GM12892 (cell line): ENCODE measurements at places on chromosomes 1 and 21.

- no peak for DNase-seq
Measured at GRCh38 chr1:10834770-10835412, 38.4 kb upstream of the CASZ1 start.

DNA sequence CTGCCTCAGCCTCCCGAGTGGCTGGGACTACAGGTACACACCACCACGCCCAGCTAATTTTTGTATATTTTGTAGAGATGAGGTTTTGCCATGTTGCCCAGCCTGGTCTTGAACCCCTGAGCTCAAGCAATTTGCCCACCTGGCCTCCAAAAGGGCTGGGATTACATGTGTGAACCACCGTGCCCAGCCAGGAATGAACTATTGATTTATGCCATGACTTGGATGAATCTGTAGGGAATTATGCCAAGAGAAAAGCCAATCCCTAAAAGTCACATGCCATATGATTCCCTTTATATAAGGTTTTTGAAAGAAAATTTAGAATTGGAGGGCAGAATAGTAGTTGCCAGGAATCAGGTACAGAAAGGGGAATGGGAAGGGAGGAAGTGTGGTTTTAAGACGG lies 19.1 kb upstream of the SLC45A3 start:
- no peak for DNase-seq

DNA sequence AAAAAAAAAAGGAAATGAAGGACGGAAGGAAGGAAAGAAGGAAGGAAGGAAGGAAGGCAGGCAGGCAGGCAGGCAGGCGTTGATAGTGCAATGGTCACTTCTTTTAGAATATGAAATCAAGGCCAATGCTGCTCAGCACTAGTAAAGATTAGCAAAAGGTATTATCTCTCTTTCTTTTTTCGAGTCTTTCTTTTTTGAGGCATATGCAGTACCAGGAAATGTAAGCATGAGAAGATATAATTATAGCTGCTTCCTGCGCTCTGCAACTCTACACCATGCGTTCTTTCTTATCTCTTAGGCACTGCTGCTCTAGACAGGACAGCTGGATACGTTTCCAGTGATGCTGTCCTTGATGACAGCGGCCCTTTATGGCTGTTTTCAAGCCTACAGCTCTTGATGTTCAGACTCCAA lies 1512.5 kb upstream of the B3GALT2 start:
- DNase-seq: no peak

DNA sequence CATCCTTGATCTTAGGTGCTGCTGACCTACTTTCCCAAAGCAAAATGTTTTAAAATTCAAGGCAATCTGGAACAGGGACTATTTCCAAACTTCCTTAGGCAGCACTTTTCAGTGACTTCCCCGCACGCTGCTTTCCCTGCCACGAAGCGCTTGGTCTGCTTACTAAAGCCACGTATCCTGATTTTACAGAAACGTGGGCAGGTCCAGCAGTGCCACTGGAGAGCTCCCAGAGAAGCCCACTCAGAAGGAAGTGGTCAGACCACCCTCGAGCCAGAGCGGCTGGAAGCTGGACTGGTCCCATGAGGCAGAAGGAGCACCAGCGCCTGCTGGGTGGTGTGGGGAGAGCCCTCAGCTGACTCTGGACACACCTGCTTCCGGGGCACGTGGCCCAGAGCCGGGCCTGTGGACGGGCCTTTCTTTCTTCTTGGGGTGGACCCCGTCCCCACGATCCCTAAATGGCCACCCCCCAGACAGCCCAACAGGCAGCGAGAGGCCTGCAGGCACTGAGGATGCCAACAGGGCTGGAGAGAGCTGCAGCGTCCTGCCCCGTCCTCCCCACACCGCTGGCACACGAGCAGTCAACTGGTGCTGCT lies 23.2 kb downstream of the PTTG1IP start:
- no peak for DNase-seq

- DNase-seq: no peak
Measured at GRCh38 chr21:33396436-33396835, 6.8 kb upstream of the IFNGR2 start.

DNA sequence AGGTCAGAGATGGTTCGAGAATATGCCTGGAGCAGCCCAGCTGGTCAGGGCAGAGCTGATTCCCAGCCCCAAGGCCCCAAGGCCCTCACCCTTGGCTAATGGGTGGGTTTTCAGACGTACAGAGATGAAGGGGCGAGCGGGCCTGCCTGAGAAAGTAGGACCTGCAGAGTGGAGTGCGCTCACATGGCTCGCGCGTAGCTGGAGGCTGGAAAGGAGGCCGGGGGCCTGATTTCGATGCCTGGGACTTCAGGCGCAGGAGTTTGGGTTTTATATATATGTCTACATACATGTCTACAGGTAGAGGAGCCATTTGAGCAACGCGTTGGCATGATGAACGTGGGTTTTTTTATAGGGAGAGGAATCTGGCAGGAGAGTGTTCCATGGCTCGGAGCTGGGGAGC lies 8.9 kb downstream of the COQ8A start:
- no peak for DNase-seq

GRCh38 chr1:37169743-37170275 lies 135.5 kb upstream of the GRIK3 start:
- no peak for DNase-seq

- no peak for DNase-seq
Measured at GRCh38 chr21:15592271-15592860, 137.4 kb upstream of the USP25 start.

GRCh38 chr21:28066076-28066475 lies 926.6 kb downstream of the LTN1 start:
- no peak for DNase-seq

- no peak for DNase-seq
Measured at GRCh38 chr21:32726839-32727686, 750 bp downstream of the SYNJ1 start.

- peak; percentile 40 for DNase-seq
Measured at GRCh38 chr1:150268340-150268704, 494 bp downstream of the APH1A start.

- DNase-seq: no peak
Measured at GRCh38 chr1:61138921-61139774, 56.8 kb downstream of the NFIA start.

GRCh38 chr1:98102345-98103030 lies 181.7 kb upstream of the DPYD start:
- DNase-seq: no peak

DNA sequence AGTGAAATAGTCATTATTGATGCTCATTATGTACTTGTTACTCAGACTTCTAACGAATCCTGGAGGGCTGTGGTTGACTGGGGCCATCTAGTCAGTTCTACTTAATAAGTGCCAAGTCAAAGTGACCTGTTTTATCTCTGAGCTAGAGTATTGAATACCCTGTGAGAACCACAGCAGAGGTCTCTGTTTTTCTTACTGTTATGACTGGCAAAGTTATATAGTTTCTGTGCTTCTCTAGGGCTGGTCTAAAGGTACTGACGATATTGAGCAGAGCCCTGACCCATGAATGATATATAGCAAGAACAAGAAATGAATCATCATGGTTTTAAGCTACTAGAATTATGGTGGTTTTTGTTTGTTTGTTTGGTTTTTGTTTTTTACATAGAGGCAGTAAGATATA lies 555.8 kb downstream of the PLA2G4A start:
- DNase-seq: no peak

DNA sequence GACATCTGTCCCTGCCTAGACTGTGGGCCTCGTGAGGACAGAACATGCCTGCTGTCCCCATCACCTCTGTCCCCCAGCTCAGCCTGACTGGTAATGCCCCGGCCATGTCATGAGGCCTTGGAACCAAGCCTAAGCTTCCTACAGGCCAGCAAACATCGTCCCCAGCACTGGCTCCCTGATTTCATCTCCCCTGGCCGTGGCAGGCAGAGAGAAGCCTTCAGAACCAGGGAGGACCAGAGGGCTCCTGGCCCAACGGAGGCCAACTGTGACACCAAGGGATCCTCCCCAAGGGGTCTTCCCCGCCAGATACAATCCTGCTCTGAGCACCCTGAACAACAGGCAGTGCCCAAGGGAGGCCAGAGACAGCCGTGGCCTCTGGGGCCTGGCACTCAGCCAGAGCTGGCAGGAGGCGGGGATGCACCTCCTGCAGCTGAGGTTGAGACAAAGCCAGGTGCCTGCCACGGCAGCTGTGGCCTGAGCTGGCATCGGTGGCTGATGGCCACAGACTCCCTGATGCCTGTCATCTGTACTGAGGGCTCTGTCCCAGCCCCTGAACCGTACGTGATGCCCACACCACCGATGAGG lies 9.9 kb upstream of the NPHP4 start:
- DNase-seq: no peak

GRCh38 chr1:184595596-184595995 lies 159.1 kb downstream of the EDEM3 start:
- no peak for DNase-seq

GRCh38 chr1:214514032-214514818 lies 37.2 kb downstream of the PTPN14 start:
- no peak for DNase-seq

DNA sequence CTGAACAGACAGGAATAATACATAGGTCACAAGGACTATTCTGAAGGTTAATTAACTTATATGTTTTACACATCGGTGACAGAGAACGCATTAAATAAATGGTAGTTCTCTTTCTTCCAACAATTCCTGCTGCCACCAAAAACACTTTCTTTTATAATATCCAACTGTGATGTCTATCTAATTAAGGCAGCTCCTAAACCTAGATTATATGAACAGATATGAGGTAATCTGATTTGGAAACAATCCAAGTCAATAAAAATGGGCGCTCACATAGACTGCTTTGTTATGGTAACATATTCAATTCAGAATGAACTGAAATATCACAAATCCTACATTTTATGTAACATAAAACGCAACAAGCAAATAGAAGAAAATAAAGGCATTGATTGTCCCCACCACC lies 16.0 kb downstream of the CYYR1 start:
- DNase-seq: no peak

DNA sequence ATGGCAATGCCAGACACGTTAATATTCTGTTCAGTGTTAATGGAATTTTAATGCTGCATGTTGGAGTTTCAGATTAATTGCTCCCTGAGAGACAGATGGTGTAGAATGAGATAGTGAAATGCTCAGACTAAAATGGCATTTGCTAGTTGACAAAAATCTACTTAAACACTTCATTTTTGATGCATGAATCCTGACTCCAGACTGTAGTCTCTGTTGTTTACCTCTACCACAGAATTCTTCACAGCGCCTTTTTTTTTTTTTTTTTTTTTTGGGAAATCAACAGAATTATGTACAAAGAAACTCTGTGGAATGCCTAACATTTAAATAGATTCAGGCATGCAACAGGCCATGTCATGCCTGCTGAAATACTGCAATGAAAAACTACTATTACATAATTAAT lies 111.3 kb downstream of the PLPPR5 start:
- no peak for DNase-seq

DNA sequence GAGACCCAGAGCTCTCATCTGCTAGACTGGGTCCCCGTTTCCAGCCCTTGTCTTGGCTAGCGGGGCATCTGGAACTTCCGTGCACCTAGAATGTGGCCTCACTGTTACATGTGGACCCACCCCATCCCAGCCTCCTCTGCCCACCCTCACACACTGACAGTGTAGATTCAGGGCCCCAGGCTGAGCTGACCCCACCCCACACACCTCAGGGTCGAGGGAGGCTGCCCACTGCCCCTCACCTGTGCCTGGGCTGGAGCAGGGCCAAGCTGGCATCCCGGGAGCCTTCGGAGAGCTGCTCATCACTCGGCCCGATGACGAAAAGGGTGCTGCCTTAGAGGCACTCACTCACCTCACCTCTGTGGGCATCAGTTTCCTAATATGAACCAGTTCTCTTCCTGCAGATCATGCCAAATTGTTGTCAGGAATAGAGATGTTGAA lies 11.1 kb downstream of the ACOT11 start:
- no peak for DNase-seq

- DNase-seq: no peak
Measured at GRCh38 chr1:209199822-209200221, 383.7 kb upstream of the CAMK1G start.

DNA sequence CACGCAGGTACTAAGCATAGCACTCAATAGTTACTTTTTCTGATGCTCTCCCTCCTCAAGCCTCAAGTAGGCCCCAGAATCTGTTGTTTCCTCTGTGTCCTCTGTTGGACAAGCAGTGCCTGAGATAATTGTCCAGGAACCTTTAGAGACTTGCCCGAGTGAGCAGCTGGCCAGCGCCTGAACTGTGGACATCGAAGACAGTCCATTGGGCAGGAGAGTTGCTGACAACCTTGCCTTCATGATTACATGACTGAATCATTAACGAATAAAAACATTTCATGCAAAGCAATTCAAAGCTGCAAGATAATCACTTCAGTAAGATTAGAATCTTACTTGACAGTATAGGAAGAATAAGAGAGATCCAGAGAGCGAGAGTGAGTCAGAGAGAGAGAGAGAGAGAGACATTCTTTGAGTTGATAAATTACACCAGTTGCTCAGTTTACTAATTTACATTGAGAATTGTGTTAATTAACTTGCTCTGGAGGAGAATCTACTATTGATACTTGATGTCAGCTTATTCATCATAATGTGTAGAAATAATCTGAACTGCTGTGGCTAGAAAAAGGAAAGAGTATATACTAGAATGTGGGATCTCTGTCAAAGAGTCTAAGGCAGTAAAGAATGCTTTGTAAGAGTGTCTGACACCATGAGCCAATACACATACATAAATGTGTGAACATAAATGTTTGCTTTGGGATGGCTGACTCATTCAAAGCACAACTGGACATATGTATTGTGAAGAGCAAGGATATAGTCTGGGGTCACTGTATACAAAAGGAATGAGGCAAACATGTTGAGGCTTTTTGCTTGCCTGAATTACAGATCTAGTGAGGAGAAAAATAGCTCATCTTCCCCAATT lies 216.0 kb downstream of the ZNF326 start:
- no peak for DNase-seq
